ENCODE measurements at places on chromosomes 7 and 10.

DNA sequence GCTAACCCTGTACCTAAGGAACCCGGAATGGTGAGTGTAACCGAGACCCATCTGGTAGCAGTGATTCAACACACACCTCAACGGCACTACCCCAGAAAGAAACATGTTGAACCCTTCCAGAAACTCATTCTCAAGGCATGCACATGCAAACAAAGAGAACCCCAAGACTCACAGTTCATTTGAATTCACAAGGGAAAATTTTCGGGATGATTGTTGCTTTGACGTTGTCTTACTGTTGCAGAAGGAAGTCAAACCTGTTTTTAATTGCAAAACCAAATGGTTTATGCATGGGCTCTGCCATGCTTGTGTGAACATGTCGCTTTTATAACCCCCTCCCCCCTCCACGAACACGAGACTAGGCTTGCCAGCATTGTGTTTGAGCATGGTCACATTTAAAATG is 539.7 kb downstream of the GATA3 start:
- DNase-seq, result no peak

DNA sequence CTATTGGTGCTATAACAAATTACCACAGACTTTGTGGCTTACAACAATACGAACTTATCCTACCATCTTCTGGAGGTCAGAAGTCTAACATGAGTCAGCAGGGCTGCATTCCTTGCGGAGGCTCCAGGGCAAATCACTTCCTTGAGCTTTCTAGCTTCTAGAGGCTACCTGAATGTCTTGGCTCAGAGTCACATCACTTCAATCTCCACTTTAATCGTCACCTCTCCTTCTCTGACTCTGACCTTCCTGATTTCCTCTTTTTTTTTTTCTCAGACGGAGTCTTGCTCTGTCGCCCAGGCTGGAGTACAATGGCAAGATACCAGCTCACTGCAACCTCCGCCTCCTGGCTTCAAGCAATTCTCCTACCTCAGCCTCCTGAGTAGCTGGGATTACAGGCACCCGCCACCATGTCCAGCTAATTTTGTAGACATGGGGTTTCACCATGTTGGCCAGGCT is 44.6 kb upstream of the ANAPC16 start:
- DNase-seq, result no peak

GRCh38 chr7:130489140-130489983 is 2.5 kb upstream of the MEST start:
- no peak for DNase-seq

DNA sequence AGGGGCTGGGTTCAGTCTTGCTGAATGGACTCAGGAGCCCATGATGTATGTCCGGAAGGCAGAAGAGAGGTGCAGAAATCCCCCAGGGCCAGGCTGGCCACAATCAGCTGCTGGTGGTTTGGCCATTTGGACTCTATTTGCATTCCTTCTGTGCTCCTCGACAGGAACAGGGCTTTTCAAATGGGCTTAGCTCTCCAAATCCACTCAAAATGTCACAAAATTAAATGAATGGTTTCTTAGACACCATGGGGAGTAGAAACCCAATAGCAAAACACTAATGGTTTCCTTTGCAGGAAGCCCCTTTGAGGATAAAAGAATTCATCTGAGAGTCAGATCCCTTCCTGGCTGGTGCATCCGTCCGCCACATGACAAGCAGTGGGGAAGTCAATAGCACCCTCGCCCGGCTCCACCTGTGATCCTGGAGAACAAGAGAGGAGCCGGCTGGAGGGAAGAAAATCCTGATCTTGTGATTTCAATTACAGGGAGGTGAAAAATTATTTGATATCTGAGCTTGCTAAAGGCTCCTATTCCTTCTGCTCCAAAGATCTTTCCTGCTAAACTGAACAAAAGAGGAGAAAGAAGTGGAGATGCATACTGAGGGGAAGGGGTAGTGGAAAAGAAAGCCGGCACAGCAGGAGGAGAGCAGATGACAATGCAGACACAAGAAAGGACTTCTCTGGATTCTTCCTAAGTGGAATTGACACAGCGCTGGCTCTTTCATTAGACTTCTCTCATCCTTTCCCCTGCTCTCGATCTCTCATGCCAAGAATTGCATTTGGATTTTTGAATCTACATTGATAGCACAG is 190.7 kb downstream of the C7orf25 start:
- DNase-seq, result no peak

GRCh38 chr10:130941886-130942285 is 369.6 kb downstream of the TCERG1L start:
- no peak for DNase-seq

- DNase-seq, result no peak
These were observed 90.1 kb downstream of the PRLHR start for GRCh38 chr10:118505363-118505762.

- no peak for DNase-seq
These were observed 21.0 kb downstream of the ZCWPW1 start for GRCh38 chr7:100407285-100408180.

DNA sequence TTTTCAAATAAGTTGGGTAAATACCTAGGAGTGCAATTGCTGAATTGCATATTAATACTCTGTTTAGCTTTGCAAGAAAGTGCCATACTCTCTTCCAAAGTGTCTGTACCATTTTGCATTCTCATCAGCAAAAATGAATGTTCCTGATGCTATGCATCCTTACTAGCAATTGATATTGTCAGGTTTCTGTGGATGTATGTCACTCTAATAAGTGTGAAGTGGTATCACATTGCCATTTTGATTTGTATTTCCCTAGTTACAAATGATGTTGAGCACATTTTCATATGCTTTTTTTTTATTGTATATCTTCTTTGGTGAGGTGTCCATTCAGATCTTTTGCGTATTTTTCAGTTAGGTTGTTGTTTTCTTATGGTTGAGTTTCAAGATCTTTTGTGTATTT is 230.4 kb upstream of the MAGI2 start:
- DNase-seq, result no peak

DNA sequence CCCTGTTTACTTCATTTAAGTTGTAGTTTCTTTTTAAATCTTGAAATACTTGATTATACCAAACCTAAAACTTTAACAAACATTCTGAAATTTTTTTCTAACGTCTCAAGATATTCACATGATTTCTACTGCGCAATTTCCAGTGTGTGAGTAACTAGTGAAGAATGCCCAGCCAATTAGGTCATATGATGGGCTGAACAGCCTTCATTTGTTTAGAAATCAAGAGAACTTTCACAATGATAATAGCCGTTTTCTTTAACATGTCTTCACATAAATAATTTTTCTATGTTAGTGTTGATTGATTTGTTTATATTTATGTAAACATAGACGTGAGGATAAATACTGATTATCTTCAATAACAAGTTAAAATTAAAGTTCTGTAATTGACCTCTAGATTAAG is 21.8 kb downstream of the STAM start:
- no peak for DNase-seq

GRCh38 chr10:61974601-61975390 is 73.3 kb downstream of the ARID5B start:
- no peak for DNase-seq

DNA sequence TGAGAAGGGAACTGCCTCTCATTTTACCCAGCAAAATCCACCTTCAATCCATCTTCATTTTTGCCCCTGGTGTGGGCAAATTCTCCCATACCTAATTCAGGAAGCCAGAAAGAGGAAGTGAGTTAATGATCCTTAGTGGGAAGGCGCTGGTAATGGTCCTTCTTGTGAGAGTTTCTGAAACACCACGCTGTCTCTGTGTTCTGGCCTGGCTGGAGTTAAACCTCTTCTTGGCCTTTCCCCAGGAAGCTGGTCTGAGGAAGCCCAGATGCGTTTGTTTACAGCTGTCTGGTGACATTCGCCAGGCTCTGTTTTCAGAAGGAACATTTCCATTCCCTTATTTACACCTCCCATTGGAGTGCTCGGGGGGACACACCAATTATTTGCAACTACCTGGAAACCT is 24.3 kb downstream of the HTRA1 start:
- DNase-seq, result no peak

DNA sequence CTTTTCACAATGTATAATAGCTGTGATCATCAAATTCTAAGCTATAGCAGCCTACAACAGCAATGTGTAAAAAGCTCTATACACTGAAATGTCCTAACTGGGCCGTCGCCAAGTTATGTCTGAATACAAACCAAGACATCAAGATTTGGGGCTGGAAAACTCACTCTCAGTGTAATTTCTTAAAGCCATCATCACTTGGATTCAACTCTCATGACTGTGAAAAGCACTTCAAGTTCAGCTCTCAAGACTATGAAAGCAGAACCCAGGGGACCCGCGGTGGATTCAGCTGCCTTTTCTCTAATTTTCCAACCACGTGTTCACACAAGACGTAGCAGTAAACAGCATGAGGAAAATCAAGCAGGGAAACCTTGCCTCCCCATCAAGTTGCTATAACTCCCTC is 15.8 kb upstream of the ZNRF2 start:
- DNase-seq, result no peak

DNA sequence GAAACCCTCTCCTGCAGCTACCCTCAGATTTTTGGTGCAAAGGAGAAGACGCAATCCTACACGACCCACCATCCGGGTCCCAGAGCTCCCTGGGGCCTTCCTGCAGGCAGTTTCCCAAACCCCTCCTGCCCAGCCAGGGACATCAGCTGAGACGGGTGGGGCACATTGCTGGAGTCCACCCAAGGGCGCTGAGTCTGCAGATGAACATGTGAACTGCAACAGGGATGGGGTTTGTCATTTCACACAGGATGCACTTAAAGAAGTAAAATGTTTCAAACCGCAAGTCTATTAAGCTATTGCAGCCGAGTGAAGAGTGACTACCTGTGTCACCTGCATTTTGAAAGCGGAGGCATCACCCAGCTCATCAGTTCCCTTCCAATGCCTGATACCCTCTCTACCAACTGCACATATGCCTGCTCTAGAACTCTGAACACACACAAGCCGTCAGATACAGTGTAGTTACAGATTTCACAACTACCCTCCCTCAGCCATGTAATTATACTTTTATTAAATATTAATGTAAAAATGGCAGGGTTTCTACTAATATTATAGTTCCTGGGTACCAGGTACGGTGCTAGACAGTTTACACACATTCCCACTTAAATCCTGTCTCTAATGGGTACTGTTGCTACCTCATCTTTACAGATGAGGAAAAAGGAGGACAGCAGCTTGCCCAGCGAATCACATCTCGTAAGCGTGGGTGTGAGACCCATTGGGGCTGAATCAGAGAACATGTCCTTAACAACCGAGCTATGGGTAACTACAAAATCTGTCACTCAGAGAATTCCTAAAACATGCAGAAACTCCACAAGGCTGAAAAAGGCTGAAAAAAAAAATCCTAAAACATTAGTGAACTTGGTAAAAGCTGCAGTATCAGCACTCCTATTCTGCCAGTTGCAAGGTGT is 71.2 kb downstream of the GRB10 start:
- no peak for DNase-seq

DNA sequence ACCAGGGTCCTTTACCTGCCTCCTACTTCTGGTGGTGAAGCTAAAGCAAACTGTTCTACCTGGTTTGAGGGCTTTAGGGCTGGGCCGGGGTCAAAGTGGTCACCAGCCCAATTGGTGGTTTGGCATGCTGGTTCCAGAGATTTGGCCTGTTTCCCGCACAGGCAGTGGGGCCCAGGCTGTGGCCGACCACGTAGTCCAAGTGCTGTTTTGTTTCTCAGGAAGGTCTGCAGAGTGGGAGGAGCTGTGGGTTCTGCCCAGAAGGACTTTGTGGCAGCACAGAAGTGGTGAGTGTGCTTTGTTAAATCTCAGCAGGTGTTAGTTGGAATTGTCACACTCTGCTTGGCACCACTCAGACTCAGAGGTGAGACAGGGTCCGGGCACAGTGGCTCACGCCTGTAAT is 85.8 kb downstream of the MKX start:
- DNase-seq, result no peak

DNA sequence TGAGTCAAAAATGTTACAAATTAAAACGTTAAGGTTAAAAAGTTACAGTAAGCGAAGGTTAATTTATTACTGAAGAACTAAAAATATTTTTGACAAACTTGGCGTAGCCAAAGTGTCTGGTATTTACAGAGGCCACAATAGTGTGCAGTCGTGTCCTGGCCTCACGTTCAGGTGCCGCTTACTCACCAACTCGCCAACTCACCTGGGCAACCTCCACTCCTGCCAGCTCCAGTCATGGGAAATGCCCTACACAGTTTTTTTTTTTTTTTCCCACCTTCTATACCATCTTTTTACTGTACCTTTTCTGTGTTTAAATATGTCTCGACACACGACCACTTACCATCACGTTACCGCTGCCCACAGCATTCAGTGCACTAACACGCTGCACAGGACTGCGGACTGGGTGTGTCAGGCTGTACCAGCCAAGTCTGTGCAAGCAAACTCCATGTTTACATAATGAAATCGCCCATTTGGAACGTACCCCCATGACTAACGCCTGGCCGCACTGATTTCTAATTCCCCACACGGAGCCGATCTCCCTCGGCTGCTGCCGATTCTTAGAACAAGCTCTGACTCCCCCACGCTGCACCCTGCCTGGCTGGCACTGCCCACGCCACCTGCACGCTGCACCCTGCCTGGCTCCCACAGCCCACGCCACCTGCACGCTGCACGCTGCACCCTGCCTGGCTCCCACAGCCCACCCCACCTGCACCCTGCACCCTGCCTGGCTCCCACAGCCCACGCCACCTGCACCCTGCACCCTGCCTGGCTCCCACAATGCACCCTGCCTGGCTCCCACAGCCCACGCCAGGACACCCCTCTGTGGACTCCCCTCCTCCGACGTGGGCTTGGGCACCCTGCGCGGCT is 203.1 kb downstream of the ZMYND11 start:
- DNase-seq, result no peak

All from cortex of kidney (tissue), 1 donor.